Left ventricle myocardium inferior (tissue), 1 donor: ENCODE measurements at places on chromosomes 5 and 9.

DNA sequence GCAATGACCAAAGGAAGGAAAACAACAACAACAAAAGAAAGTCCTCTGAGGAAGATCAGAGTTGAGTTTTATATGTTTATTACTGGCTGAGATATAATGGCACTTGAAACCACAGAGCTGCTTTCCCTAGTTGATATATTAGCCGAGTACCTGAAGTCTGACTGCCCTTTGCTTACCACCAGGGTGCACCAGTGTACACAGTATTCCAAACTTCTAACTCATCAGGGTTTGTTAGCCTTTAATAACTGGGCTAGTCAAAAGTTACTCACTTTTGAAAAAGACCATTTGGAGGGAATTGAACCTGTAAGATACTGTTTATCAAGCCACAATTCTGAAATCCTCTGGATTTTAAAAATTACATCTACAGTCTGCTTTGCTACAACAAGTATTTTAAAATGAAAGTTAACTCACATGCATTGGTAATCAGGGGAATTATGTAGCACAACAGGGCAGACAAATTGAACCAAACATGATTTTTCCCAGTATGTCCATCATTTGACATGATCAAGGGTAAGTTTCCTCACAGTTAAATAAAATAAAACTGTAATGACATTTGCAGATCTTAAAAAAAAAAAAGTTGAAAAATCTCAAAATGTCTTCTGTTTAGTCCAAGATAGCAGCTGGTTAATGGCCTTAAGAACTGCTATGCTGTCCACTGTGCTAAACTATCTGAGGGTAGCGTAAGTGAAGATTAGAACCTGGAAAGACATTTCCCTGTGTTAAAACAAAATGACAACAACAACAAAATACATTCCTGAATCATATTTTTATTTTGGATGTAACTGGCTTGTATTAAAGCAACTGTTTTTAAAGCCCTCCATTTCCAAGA lies 57.3 kb upstream of the C6 start:
- peak; percentile 26 for DNase-seq

- no peak for DNase-seq
Measured at GRCh38 chr5:93583768-93584595, 960 bp downstream of the NR2F1 start.

GRCh38 chr5:112779531-112779930 lies 41.8 kb downstream of the APC start:
- no peak for DNase-seq

- no peak for DNase-seq
Measured at GRCh38 chr9:125464591-125465385, 203.2 kb downstream of the GAPVD1 start.

- no peak for DNase-seq
Measured at GRCh38 chr5:174106997-174107655, 61.6 kb downstream of the NSG2 start.

- no peak for DNase-seq
Measured at GRCh38 chr5:92548346-92548745, 1032.7 kb downstream of the NR2F1-AS1 start.

DNA sequence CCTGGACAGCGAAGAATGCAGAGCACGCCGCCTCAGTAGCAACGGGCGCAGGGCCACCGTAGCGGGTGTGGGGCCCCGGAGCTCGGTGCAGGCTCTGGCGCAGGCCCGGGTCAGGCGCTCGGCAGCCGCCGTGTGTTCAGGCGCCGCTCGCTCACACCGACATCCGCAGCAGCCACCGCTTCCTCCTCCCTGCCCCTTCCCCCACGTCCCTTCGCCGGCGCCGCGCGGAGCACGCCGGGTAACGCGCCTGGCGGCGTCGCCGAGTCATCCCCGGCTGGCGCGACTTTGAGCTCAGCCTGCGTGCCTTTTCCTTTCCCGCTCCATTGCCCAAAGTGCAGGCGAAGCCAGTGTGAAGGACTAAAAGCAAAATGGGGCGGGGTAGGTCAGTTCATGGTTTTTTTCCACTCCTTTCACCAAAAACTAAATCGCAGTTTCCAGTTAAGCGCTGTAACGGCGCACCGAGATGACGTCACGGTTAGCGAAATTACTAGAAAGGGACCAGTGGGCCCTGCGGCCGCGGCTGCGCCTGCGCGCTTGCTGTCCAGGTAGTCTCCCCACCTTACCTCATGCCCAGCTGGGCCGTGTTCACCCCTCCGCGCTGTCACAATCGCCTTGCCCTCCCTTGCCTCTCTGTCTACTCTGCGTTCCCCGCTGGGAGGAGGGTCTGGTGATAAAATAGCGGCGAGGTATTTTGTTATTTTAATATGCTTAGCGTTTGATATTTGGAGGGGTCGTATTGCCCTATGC lies at the start of gene UBQLN1:
Gene UBQLN1, minus strand, starts transcription at position 191 of the 747 bp plus-strand sequence. CDS start 279 bp downstream, outside the sequence.
- DNase-seq, result peak; percentile 94

DNA sequence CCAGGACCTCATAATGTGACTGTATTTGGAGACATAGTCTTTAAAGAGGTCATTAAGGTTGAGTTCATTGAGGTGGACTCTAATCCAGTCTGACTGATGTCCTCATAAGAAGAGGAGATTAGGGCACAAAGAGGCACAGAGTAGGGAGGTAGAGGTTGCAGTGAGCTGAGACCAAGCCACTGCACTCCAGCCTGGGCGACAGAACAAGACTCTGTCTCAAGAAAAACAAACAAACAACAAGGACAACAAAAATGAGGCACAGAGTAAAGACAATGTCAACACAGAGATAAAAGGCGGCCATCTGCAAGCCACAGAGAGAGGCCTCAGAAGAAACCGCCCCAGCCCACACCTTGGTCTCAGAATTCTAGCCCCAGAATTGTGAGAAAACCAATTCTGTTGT lies 17.0 kb upstream of the TDRD7 start:
- DNase-seq, result no peak

GRCh38 chr9:26561928-26562327 lies 330.7 kb downstream of the CAAP1 start:
- DNase-seq, result no peak

DNA sequence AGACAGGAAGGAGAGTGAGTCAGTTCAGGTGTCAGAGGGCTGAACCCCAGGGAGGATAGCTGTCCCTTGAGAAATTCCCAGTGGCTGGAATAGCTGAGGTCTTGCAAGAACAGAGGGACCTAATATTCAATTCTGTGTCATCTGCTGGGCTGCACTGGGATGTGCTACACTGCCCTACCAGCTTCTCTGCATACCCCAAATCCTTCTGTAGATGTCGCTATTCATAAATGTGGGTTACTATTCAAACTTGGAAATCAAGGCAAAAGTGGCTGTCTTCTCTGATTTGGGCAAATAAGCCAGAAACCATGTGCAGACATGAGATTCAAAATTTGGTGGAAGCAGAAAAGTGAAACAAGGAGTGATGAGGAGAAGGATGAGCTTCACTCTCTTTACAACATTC lies 16.3 kb downstream of the TNFSF8 start:
- DNase-seq, result no peak

DNA sequence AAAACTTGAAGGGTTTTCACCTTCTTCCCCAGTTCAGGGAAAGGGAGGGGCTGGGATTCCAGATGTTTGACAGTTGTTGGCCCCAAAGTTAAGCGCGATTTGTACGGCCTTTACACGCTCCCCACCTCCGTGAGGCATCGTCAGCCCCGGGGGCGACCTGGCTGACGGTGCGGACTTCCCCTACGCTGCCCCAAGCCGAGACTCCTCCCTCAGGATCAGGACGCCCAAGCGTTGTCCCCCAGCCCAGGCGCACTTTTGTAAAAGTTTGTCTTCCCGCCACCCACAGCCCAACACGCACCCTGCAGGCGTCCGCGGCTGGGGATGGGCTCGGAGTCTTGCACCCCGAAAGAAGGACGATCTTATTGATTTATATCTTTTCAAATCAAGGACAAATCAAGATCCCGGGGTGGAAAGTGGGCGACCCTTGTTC lies 713 bp downstream of the MOB3B start:
- DNase-seq, result peak; percentile 25

DNA sequence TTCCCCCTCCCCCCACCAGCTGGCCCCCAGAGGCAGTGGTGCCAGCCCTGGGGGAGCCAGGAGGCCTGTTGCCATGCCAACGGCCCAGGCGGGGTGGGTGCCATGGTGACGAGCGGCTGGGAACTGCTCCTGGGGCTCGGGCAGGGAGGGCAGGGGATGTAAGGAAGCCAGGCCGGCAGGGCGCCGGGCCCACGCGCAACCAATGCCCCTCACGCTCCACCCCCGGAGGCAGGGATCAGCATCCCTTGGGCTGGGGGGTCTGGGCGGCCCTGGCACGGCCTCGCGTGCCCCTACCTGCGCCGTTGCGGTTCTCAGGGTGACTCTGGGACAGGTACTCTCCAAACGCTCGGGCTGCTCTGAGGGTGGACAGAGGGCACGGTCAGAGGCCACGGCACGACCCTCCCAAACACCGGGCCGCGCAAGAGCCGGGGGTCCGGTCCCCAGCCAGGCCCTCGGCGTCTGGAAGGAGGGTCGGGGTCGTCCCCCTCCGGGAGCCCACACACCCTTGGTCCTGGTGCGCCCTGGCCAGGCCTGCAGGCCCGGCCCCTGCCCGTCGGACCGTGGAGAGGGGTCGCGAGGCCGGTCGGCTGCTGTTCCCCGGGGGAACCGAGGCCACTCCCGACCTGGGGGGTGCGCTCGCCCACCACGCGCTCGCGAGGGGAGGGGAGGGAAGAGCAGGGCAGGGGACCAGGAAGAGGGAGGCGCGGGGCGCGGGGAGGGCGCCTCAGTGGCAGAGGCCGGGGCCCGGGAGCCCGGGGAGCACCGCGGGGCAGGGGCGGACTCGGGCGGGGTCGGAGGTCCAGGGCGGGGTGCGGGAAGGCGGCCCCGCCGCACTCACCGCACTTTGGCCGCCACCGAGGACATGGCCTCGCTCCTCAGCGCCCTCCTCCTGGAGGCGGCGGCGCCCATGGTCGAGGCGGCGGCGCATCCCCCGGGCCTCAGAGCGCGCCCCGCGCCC lies 661 bp downstream of the NSMF start:
- no peak for DNase-seq

DNA sequence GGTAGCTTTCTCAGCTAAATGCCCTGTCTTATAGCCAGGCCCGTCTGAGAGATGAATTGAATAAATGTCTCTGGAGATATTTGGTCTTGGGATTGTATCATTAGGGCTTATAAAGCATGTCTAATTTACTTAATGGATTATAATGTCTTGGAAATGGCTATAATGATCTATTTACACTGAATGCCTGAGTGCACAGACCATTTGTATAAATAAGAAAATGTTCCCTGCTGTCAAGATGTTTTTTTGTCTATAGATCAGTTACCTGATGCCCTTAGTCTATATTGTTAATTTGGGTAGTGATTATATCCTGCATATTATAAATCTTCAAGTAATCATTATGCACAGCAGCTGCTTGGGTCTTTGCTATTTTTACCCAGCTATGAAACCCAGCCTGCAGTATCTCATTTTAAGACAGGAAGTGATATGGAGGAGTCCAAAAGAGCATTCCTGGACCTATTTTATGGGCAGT lies 112.9 kb upstream of the ACTBL2 start:
- DNase-seq, result no peak

DNA sequence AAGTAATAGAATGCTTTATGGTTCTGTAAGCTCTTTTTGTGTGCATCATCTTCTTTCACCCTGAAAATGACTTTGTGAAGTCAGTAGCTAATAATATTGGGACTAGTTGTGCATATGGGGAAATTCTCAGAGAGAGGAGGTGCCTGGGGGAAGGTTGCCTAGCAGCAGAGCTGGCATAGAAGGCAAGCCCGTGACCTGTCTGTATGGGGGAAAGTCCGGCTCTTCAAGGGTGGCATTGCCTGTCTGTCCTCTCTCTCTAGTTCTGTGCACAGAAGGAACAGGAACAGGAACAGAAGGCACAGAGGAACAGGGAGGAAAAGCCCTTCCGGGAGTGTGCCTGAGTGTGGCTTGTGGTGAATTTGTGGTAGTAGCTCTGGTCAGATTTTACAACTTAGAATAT lies 33.1 kb downstream of the SH3GL2 start:
- DNase-seq, result no peak

DNA sequence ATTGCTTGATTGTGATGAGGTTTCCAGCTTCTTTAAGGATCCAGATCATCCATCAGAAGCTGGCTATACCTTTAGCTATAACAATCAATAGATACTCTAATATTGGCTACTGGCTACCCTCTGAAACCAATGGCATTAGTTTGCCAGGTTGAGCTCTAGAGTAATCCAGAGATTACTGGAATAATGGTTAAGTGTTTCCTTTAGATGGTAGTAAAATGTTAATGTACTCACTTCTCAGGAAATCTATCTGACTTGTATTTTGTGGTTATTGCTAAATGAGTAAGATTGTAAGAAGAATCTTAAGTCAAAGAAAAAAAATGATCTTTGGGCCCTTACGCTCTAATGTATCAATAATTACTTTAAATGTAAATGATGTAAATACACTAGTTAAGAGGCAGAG lies 57.6 kb upstream of the OTP start:
- DNase-seq, result no peak

- no peak for DNase-seq
Measured at GRCh38 chr9:92196909-92197308, 81.7 kb upstream of the SPTLC1 start.

DNA sequence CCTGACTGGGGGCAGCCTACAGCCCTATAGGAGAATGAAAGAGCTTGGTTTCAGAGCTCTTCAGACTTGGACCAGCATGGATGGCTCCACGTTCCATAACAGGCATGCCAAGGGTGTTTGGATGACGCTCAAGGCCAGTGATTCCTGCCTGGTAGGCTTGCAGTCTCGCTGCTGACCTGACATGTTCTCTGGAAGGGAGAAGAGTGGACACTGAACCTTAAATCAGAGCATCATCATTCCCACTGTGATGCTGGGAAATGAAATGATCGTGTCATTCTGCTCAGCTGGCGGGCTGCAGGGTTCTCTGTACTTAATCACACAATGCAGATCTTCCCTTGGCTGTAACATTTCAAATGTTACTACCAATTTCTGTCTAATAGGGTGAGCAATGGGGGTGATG lies 57.0 kb downstream of the CFAP90 start:
- DNase-seq, result no peak

GRCh38 chr5:114118511-114118910 lies 243.4 kb upstream of the KCNN2 start:
- DNase-seq, result no peak

GRCh38 chr9:96376891-96377874 lies 6.3 kb downstream of the SLC35D2 start:
- no peak for DNase-seq

GRCh38 chr5:64865662-64866061 lies 96.9 kb downstream of the CWC27 start:
- DNase-seq, result no peak

DNA sequence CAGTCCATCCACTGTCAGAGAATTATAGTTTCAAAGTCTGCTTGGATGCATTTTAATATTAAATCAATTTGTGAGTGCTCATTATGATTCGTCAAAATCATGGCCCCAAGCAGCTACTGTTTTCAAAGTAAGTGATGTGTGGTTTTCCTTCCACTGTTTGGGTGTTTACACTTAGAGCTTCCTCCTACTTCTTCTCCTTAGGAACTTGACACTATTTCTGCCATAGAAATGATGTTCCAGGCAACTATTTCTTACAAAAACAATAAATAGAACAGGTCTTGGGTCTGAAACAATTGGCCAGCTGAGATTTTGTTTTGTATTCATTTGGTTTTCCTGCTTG lies 132.8 kb upstream of the RAI14 start:
- no peak for DNase-seq

DNA sequence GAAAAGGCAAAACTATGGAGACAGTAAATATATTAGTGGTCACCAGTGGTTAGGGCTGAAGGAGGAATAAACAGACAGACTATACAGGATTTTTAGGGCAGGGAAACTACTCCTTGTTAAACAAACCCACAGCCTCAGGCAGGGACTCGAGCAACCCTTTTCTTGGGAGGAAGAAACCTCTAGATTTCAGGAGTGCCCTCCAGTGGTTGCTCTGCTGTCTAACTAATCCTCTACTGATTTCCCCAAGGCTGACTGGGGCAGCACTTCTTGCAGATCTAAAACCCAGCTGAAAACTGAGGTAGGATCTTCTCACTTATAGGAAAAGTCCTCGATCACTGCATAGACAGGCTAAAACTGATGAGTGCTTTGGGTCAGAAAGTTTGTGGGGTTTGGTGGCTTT lies 176.8 kb downstream of the ISOC1 start:
- no peak for DNase-seq
